ENCODE measurements at places on chromosomes 5 and 9. TPM values are rescaled to one million over a fixed set of nuclear protein-coding genes. Genes with fewer than 3 reads are reported as not detected.

LCN1 gene
- total RNA-seq, result not detected

CDHR2 gene
- not detected for total RNA-seq

DNA sequence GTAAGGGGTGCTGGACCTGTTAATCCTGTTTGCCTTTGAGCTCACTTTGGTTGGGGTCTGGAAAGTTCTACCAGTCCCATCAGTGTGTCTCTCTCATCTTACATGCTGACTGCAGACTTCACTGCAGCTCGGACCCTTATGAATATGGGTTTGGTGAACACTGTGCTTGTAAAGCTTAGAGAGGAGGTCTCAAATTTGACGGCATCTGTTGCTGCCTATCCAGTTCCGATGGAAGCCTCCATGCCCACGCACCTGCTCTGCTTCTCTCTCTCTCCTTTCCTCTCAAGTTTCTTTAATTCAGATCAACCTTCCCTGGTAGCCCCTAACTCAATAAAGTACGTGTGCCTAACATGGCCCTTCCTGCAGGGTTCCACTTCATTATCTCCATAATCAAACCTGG is 217.9 kb downstream of the HSPA4 start:
- H3K4me1 ChIP-seq, result peaks cover 16% of the 10 kb centered on the region
- DNase-seq, result no peak
- H3K27me3 ChIP-seq, result no peaks in the 10 kb centered on the region

DNA sequence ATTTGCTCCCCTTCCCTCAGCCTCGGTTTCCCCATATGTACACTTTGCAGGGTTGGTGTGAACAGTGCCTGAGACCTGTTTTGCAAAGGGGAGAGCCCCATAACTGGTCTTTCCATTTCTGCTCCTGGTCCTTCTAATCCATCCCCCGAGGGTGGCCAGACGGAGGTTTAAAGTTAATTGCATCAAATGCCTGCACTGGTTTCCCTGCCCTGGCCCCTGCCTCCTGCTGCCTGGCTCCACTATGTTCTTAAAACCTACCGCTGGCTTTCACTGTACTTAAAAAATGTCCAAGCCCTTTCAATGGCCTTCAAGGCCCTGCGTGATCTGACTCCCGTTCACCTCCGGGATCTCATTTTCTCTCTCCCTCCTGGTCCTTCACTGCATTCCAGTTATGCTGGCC is 183.0 kb downstream of the RGS3 start:
- H3K4me3 ChIP-seq, result no peak overlapping the region
- H3K27me3 ChIP-seq, result no peaks in the 10 kb centered on the region
- no peak for DNase-seq
- no peak overlapping the region for H3K27ac ChIP-seq

DNA sequence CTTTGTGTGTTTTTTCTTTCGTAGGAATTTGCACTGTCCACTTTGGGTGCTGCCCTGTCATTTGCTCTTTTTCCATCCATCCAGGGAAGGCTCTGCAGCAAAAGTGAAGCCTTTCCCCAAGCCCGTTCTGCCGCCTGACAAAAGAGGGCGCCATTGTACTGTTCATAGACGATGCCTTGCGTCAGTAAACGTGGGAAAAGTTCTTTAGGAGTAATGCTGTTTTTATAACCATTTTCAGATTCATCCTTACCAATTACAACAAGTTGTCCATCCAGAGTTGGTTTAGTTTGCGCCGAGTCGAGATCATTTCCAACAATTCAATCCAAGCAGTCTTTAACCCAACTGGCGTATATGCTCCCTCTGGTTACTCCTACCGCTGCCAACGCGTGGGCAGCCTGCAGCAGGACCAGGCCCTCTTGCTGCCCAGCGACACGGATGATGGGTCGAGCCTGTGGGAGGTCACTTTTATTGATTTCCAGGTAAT is 34.3 kb upstream of the RPS23 start:
- H3K27ac ChIP-seq, result no peak overlapping the region
- H3K36me3 ChIP-seq, result peaks cover 5% of the 10 kb centered on the region
- peak; percentile 73 for DNase-seq
- H3K27me3 ChIP-seq, result no peaks in the 10 kb centered on the region
- peaks cover 4% of the 10 kb centered on the region for H3K4me1 ChIP-seq

DNA sequence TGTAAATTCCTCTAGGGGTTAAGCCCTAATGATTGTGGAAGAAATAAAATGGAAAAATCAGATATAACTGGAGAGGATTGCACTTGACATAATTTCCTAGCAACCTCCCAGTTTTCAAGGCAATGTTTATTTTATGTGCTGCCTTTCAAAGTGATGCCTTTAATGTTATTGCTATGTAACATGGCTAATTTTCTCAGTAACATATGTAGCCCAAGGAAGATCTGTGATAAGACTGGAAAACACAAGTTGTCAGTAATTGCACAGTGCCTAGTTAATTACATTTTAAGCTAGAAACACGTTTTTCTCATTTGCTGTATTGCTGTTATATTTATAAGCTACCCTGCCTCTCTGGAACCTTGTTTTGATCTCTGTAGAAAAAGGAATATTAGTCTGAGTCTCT is 49.2 kb upstream of the KCNN2 start:
- no peak overlapping the region for H3K27ac ChIP-seq
- H3K36me3 ChIP-seq, result no peaks in the 10 kb centered on the region
- no peak for DNase-seq
- H3K4me1 ChIP-seq, result peaks cover 7% of the 10 kb centered on the region

GRCh38 chr9:36855448-36856315 is 178.4 kb downstream of the PAX5 start:
- H3K36me3 ChIP-seq, result no peaks in the 10 kb centered on the region
- no peak overlapping the region for H3K4me3 ChIP-seq
- peaks cover 9% of the 10 kb centered on the region for H3K4me1 ChIP-seq
- peaks cover 8% of the 10 kb centered on the region for H3K27me3 ChIP-seq
- no peak for DNase-seq
- H3K27ac ChIP-seq, result peak overlapping the region; percentile 76

DNA sequence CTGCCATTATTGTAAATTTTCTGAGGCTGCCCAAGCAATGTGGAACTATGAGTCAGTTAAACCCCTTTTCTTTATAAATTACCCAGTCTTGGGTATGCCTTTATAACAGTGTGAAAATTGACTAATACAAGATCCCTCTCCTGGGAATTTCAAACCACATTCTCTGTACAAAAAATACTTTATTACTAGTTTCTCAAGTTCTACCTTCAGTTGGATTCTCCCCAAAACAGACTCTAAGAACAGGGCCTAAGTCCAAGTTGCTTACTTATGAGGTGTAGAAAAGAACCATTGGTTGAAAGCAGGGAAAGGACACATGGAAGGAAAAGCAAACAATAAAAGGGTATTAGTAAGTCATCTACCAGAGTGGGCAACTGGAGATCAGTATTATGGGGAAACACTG is 343.2 kb downstream of the TMEM232 start:
- no peak overlapping the region for H3K4me3 ChIP-seq
- H3K4me1 ChIP-seq, result no peaks in the 10 kb centered on the region
- no peak overlapping the region for H3K27ac ChIP-seq
- no peak for DNase-seq
- H3K27me3 ChIP-seq, result no peaks in the 10 kb centered on the region

GRCh38 chr9:77827104-77827784 is 179.1 kb upstream of the GNA14 start:
- H3K4me1 ChIP-seq, result peaks cover 34% of the 10 kb centered on the region
- H3K27ac ChIP-seq, result no peak overlapping the region
- H3K36me3 ChIP-seq, result peaks cover 7% of the 10 kb centered on the region
- H3K27me3 ChIP-seq, result no peaks in the 10 kb centered on the region
- H3K4me3 ChIP-seq, result no peak overlapping the region
- DNase-seq, result no peak

MAT2B gene
- 79.7 TPM for total RNA-seq

PCYOX1L gene
- 22.0 TPM for total RNA-seq

TMEM215 gene
- 0.57 TPM for total RNA-seq

- H3K36me3 ChIP-seq, result no peaks in the 10 kb centered on the region
- no peak overlapping the region for H3K4me3 ChIP-seq
- peaks cover 5% of the 10 kb centered on the region for H3K4me1 ChIP-seq
- H3K27ac ChIP-seq, result no peak overlapping the region
Observed at GRCh38 chr9:19615036-19615624, 173.7 kb downstream of the SLC24A2 start.

DNA sequence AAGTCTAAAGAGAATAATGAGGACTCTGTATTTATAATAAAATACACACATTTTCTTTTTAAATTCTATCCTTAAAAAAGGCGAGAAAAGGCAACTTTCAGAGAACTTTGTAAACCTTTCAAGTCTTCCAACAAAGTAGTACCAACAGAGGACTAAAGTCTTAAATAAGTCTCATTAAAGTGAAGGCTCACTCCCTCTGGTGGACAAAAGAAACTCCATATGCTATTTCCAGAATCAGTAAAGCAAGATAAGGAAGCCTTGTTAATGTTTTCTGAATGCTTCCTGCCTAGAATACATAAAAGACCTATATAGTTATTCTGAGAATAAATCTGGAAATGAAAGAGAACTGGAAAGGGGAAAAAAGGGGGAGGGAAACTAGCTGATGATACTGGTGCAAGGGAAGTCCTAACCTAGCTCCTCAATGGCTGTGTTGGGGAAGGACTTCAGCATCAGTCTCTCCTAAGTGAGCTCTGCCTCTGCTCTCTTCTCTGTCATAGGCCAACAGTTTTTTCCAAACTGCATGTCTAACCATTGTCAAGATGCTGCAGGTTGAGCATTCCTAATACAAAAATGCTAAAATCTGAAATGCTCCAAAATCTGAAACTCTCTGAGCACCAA is 7.2 kb downstream of the HMGCS1 start:
- H3K36me3 ChIP-seq, result peaks cover 11% of the 10 kb centered on the region
- peak overlapping the region; percentile 66 for H3K4me3 ChIP-seq
- H3K27me3 ChIP-seq, result no peaks in the 10 kb centered on the region
- peaks cover 84% of the 10 kb centered on the region for H3K4me1 ChIP-seq
- no peak overlapping the region for H3K27ac ChIP-seq

GRCh38 chr9:95756986-95757385 is 118.5 kb upstream of the ERCC6L2 start:
- no peak overlapping the region for H3K27ac ChIP-seq
- H3K4me1 ChIP-seq, result peaks cover 28% of the 10 kb centered on the region
- H3K27me3 ChIP-seq, result peaks cover 32% of the 10 kb centered on the region
- H3K4me3 ChIP-seq, result no peak overlapping the region
- H3K36me3 ChIP-seq, result no peaks in the 10 kb centered on the region

- no peak for DNase-seq
- no peak overlapping the region for H3K4me3 ChIP-seq
- H3K4me1 ChIP-seq, result no peaks in the 10 kb centered on the region
- H3K27ac ChIP-seq, result no peak overlapping the region
- peaks cover 12% of the 10 kb centered on the region for H3K27me3 ChIP-seq
Observed at GRCh38 chr9:116049456-116049855, 104.1 kb upstream of the PAPPA start.

GRCh38 chr5:127942246-127943060 is 141.1 kb upstream of the SLC12A2 start:
- peak overlapping the region; percentile 48 for H3K27ac ChIP-seq
- peaks cover 29% of the 10 kb centered on the region for H3K4me1 ChIP-seq
- H3K4me3 ChIP-seq, result no peak overlapping the region
- no peak for DNase-seq
- no peaks in the 10 kb centered on the region for H3K27me3 ChIP-seq

IL13 gene
- total RNA-seq, result not detected

- no peak for DNase-seq
- no peak overlapping the region for H3K27ac ChIP-seq
- peaks cover 33% of the 10 kb centered on the region for H3K4me1 ChIP-seq
- H3K27me3 ChIP-seq, result no peaks in the 10 kb centered on the region
Observed at GRCh38 chr5:81856948-81857928, 106.3 kb upstream of the SSBP2 start.

DNA sequence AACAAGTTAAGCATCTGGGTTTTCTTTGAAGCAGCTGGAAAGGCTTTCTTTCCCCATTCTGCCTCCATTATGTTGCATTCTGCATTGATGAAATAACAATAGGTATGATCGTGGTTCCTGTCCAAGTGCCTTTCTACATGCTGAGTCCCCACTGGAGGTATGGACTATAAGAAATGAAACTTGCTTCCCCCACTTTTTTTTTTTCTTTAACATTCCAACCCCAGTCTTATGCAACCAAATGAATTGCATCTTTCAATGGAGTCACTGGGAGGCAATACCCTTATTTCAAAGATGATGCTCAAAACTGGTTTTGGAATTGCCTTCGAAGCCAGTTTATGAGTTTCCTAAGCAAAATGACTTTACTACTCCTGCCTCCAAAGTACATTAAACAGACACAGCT is 58.9 kb downstream of the ARSB start:
- peaks cover 27% of the 10 kb centered on the region for H3K4me1 ChIP-seq
- no peak overlapping the region for H3K4me3 ChIP-seq
- H3K36me3 ChIP-seq, result peaks cover 3% of the 10 kb centered on the region

DNA sequence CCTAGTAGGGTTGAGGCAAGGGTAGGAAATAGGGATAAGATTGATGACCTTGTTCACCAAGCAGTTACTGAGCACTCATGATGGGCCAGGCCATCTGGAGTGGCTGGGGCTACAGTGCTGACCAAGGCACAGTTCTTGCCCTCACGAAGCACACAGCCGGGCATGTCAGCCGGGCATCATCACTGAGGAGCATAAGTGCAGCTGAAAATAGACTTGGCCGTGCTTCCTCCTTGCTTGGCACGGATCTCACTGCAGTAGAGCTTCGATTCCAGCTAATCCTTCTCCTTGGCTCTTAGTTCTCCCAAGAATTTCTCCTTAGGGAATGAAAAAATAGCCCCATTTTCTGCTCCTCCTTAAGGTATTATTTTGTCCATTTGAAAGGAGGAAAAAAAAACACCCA is 116.6 kb downstream of the NMUR2 start:
- no peaks in the 10 kb centered on the region for H3K27me3 ChIP-seq
- no peak overlapping the region for H3K27ac ChIP-seq
- H3K4me1 ChIP-seq, result peaks cover 4% of the 10 kb centered on the region
- H3K36me3 ChIP-seq, result no peaks in the 10 kb centered on the region

- H3K36me3 ChIP-seq, result no peaks in the 10 kb centered on the region
- H3K27ac ChIP-seq, result no peak overlapping the region
- no peak for DNase-seq
- H3K4me3 ChIP-seq, result no peak overlapping the region
- no peaks in the 10 kb centered on the region for H3K27me3 ChIP-seq
Observed at GRCh38 chr5:102858808-102859207, 103.7 kb downstream of the PAM start.

DNA sequence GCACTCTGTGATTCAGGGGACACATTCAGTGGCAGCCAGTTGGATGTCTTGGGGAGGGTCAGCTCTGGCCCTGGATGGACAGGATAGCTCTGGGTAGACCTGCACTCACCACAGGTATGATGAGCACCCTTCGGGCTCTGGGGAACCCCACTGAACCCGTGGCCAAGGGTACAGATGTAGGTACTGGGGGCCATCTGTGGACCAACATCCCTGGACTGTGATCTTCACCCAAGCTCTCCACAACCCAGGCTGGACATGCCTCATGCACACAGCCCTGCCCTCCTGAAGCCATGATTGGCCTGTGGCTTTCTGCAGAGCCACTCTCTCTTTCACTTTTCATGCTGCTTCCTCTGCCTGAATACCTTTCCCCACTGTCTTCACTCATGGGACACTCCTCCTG is 15.6 kb upstream of the ACSL6 start:
- no peaks in the 10 kb centered on the region for H3K4me1 ChIP-seq
- no peak overlapping the region for H3K27ac ChIP-seq
- H3K4me3 ChIP-seq, result no peak overlapping the region
- DNase-seq, result no peak
- no peaks in the 10 kb centered on the region for H3K36me3 ChIP-seq
